ENCODE measurements at places on chromosomes 11 and 22.

DNA sequence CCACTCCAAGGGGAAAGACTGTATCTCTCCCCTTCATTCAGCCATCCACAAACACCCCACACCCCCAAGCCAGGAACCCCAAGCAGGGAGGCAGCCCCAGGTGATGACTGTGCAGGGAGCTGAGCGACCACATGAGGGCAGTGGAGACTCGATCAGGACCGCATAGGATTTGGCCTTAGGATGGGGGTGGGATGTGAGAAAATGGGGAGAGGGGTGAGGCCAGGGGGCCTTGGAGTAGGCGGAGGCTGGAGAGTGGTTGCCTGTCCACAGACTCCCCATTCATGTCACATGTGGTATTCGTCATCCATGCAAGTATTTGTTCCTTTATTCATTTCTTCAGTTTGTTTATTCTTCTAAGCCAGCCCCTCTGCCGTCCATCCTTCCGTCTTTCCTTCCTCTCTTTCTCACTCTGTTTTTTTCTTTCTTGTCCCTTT is 2.7 kb upstream of the RHOD start:
- DNase-seq: peak; percentile 24

DNA sequence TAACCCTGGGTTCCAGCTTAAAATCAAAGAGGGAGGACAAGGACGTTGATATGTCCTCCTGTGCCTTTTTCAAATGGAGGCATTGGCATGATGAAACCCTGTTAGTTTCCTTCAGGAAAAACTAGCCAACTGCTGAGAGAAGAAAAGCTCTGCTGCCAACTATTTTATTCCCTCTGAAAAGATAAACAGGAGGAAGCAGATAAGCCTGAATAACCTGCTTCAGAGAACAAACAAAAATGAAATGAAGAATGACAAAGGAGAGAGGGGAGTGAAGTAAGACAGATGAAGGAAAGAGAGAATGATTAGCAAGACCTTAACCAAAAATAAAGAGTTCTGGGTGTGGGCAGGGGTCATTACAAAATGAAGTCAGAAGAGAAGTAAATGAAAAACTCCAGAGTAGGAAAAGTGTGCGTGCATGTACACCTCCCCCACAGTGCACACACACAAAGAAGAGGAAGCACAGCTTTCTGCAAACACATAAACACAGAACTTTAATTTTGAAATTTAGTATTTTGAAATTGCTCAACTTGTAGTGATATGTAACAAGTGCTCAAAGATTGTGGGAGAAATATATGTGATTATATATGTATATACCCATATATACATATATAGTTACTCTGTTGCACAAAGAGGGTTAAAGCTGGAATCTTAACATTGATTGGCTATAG is 332.2 kb downstream of the LUZP2 start:
- DNase-seq: no peak

- no peak for DNase-seq
Measured at GRCh38 chr11:128735935-128736605, 42.2 kb downstream of the FLI1 start.

- no peak for DNase-seq
Measured at GRCh38 chr11:67354075-67355022, 1.0 kb upstream of the POLD4 start.

DNA sequence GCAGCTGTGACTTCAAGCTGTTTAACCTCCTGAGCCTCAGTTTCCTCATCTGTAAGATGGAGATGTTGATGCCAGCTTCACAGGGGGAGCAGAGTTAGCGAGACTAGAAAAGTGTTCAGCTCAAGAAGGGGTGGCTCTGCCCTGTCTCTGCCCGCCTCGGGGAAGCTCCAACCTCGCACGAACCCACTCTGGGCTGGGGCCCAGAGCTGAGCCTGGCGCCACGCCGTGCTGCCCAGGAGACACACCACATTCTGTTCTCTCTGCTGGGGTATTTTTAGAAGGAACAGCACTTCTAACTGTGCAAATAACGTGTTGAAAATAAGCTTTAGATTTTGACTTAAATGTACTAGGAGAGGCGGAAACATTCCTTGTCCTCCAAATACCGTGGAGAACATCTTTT is 74.1 kb downstream of the PHF21B start:
- DNase-seq: no peak

- DNase-seq: no peak
Measured at GRCh38 chr11:105229761-105230160, 90.2 kb upstream of the CARD18 start.

DNA sequence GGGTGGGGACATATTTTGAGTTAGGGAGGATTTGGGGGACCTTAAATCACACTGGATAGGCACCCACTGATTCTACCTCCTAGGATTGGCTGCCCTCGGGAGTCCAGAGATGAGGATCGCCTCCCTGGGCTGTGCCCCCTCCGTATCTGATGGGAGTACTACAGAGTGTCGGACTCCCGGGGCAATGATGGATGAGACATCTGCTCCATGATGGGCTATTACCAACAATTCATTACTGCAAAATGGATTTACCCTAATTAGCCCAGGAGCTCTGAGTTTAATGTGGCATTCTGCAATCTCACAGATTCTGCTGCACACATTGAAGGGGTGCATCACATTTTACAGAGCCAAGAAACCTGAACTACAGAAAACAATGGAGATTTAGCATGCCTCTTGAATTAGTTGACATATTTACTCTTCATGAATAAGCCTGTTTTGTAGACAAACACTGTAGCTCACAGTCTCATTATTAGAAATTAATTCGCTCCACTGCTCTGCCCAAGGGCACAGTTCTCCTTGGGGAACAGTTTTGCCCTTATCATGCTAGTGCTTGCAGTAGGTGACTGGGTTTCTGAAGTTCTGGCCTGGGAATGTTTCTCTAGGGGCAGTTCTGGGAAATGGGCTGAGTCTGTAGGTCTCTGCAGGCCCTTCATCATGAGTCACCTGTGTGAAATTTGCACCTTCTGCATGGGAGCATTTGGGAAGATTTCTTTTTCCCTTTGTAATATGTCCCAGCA is 217.1 kb upstream of the PLET1 start:
- no peak for DNase-seq

GRCh38 chr11:45163956-45164575 is 17.6 kb downstream of the PRDM11 start:
- DNase-seq: peak; percentile 71

- no peak for DNase-seq
Measured at GRCh38 chr11:86954269-86955110, 705 bp downstream of the FZD4 start.

- DNase-seq: no peak
Measured at GRCh38 chr11:26704249-26704648, 17.6 kb downstream of the SLC5A12 start.

DNA sequence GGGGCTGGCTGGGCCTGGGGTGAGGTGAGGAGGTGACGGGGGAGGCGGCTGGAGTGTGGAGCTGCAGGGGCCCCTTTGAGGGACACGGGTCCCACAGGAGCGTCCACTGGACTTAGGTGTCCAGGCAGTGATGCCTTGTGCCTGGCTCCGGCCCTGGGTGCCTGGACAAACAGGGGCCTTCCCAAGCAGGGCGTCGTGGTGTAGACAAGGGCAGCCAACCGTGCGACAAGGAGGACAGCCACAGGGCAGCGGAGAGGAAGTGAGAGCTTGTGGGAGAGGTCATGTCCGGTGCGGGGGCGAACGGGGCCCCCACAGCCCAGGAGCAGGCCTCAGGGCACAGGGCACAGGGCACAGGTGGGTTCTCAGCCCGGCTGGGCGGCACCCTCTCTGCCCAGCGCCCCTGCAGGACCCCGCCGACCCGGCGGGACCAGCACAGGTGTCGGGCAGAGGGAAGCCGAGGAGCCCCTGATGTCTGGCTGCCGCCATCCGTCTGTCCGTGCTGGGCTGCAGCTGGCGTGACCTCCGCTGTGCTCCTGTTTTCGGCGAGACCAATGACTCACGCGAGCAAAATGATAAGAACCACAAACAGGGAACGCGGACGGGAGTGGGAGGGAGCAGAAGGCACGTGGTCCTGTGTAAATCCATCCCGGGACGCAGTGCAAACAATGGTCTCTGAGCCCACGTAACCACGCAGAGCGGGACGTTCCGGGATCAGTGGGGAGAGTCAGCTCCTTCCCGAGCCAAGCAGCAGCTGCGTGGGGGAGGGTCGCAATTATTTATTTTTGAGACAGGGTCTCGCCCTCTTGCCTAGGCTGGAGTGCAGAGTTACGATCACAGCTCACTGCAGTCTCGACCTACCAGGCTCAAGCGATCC is 49.1 kb upstream of the A4GALT start:
- DNase-seq: no peak

DNA sequence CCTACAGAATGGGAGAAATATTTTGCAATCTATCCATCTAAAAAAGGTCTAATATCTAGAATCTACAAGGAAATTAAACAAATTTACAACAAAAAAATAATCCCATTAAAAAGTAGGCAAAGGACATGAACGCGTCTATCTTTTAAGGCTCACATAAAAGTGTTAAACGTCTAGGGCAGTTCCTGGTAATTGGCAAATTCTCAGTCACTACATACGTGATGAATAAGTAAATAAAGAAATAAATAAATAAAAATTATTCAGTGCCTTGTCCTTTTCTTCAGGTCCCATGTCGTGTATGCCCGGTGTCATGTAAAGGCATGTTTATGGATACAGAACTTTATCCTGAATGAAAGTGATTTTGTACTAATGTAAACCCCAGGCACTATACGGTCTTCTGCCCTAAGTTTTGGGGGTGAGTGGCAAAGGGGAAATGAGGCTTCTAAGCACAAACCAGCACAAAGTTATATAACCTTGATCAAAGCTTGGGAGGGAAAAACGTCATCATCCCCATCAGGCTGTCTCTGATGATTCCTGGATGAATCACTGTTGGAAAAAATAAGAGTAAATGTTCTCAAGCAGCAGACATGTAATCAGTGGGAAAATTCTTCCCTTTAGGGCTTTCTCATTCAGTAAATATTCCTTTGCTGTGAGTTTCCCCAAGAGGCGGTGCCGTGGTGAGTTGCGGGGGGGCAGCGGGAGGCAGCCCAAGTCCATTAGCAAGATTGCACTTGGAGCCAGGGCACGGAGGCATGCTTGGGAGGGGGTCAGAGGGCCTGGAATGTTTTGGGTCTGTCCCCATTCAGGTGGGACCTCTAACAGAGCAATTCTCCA is 30.4 kb upstream of the MICAL2 start:
- no peak for DNase-seq

- no peak for DNase-seq
Measured at GRCh38 chr22:45524966-45525365, 22.3 kb downstream of the FBLN1 start.

GRCh38 chr22:31127181-31127772 is 4.5 kb downstream of the INPP5J start:
- DNase-seq: no peak

GRCh38 chr11:69588270-69588669 is 52.7 kb upstream of the CCND1 start:
- no peak for DNase-seq

- no peak for DNase-seq
Measured at GRCh38 chr11:90234977-90235376, 12.1 kb upstream of the CHORDC1 start.

- DNase-seq: no peak
Measured at GRCh38 chr22:32591620-32592019, 117.0 kb downstream of the FBXO7 start.

- peak; percentile 65 for DNase-seq
Measured at GRCh38 chr11:86138958-86139357, 70.1 kb upstream of the PICALM start.

- DNase-seq: no peak
Measured at GRCh38 chr11:86577644-86578636, 94.5 kb downstream of the ME3 start.

GRCh38 chr22:23282089-23282501 is 101.8 kb downstream of the BCR start:
- no peak for DNase-seq

- DNase-seq: no peak
Measured at GRCh38 chr22:36856792-36857135, 4.0 kb upstream of the NCF4 start.

GRCh38 chr11:117941976-117942654 is 12.9 kb upstream of the TMPRSS13 start:
- DNase-seq: no peak

- DNase-seq: no peak
Measured at GRCh38 chr11:2383852-2384804, 7.0 kb downstream of the CD81 start.

GRCh38 chr11:108959874-108960273 is 295.0 kb downstream of the DDX10 start:
- DNase-seq: no peak

DNA sequence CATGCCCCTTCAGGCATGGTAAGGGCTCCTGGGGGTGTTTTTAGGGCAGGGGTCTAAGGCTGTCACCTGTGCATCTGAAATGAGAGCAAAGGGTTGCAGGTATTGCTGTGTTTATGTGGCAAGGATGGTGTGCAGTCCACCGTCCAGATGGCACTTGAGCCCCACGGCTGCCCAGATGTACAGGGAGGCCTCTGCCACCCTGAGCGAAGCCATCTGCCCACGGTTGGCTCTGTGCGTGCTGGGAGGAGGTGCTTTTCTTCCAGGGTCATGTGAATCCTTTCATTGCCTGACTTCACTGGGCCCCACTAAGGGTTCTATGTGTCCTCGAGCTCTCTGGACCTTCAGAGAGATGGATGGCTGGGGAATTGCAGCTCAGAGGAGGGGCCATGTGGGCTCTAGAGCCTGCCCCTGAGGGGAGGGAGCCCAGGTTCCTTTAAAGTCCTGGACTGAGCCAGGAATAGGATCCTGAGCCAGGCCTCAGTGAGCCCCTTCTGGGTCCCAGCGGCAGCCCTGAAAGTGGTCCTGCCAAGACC is 89.9 kb downstream of the CTTN start:
- DNase-seq: no peak

DNA sequence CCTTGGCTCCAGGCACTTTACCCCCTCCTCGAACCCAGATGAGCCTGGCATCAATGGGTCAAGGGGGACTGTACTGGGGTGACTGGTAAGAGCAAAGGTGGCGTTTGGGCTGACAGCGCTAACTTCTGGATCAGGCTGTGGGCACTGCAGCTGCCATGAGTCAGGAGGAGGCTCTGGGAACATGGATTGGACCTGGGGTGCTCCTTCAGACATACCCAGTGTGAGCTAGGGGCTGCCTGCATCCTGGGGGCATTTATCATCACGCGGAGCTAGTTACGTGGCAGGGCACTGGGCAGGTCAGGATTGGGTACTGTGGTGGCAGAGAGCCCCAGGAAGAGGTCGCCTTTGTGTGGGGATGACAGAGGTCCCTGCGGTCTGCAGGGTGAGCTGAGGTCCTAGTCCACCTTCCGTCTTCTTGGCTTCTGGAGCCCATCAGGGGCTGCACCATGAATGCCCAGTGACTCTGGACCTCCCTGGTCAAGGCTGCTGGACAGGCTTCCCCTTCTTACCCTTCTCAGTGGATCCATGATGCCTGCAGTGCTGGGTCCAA is 13.1 kb downstream of the GRIK4 start:
- no peak for DNase-seq

DNA sequence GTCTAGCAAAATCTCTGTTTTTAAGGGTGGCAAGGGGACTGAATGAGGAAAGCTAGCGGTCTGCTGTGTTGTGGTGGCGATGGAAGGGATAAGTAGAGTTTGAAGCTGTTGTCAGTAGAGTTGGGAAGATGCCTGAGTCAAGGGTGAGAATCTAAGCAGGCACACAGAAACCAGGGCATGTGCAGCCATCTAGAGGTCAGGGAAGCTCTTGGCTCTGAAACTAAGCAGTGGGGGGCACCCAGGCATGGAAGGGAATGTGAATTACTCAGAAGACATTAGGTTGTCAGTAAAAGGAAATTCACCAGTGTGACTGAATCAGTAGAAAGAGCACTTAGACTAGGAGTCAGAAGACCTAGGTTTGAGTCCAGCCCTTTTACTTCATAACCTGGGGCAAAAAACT is 15.4 kb downstream of the BMAL1 start:
- no peak for DNase-seq
